Activated T-cell treated with anti-CD3 and anti-CD28 coated beads, Interleukin-2, amount 50 U/mL, for 72 hours (primary cell): ENCODE measurements at places on chromosomes 5 and 9.
A peak's percentile ranks its signal among the peaks of the same experiment; 100 is the strongest.

DNA sequence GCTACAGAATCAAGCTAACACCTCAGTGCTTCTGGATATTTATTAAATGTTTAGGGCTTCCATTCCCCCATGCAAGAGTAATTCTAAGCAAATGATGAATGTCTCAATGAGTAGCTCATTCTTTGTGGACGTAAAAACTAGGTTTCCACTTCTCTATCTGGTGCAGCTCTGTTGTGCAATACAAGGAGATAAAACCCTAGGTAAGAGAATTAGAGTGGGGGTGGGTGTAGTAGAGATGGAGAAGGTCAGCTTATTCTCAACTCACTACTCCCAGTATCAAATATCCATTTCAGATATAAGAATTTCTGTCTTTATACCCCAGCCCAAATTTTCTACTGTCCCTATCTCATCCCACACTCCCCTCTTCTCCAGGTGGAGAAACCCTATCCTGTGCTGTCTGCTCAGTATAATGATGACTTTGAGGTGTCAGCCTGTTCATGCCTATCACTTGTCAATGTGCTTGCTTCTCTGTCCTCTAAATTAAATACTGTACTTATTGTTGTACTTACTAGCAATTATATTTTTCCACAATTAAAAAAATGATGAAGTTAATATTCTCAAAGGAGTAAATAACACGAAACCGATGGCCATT is 4.3 kb upstream of the FYB1 start:
- no peak overlapping the region for H3K27ac ChIP-seq
- DNase-seq = no peak
- no peak overlapping the region for H3K4me3 ChIP-seq
- peaks cover 57% of the 10 kb centered on the region for H3K4me1 ChIP-seq

DNA sequence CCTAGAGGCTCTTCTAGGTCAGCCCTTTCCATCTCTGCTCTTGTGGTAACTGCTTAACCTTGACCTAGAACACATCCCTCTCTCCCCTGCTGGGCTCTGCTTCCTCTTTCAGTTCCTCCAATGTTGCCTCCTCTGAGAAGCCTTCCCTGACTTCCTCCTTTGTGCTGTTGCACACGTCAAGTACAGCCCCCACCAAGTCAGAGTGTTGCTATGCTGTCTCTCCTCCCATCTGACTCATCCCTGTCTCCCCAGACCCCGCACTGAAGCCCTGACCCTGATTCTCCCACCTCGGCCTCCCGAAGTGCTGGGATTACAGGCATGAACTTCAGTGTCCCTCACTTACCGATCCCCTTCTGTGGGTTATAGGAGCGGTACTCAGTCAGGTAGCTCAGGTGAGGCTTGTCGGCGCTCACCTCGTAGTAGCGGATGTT is 10.4 kb upstream of the TRIM14 start:
- peak overlapping the region; percentile 40 for H3K27ac ChIP-seq
- no peaks in the 10 kb centered on the region for H3K36me3 ChIP-seq
- no peak overlapping the region for H3K4me3 ChIP-seq
- DNase-seq = no peak
- H3K27me3 ChIP-seq = no peaks in the 10 kb centered on the region

DNA sequence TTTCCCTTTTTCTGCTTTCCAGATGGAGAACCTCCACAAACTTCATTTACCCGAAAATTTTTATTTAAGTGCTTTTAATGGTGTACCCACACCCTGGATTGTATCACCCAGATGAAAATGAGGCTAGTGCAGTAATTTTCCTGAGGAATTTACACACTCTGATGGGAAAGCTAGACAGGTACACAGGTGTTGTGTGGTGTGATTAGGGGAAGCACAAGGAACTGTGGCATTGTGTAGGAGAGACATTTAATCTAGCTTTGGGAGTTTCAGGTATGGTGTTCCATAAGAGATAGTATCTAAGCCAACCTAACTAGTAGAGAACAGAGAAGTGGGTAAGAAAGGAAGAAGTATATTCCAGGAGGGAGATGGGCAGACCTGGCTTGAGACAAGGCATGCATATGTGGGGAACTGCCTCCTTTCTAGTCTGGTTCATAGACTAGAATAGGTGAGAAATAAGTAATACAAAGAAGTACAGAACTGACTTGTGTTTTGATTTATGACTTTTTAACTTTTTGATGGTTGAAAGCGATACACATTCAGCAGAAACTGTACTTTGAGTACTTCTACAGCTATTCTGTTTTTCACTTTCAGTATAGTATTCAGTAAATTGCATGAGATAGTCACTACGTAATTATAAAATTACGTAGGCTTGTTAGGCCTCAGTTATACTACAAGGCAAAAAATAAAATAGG is 22.9 kb upstream of the ROPN1L start:
- peaks cover 18% of the 10 kb centered on the region for H3K36me3 ChIP-seq
- DNase-seq = no peak
- H3K4me3 ChIP-seq = no peak overlapping the region
- H3K4me1 ChIP-seq = peaks cover 52% of the 10 kb centered on the region
- H3K27ac ChIP-seq = peak overlapping the region; percentile 74

GRCh38 chr5:170603578-170604565 is 100.1 kb downstream of the KCNIP1 start:
- H3K27me3 ChIP-seq = peaks cover 75% of the 10 kb centered on the region
- peak; percentile 65 for DNase-seq
- no peaks in the 10 kb centered on the region for H3K36me3 ChIP-seq

DNA sequence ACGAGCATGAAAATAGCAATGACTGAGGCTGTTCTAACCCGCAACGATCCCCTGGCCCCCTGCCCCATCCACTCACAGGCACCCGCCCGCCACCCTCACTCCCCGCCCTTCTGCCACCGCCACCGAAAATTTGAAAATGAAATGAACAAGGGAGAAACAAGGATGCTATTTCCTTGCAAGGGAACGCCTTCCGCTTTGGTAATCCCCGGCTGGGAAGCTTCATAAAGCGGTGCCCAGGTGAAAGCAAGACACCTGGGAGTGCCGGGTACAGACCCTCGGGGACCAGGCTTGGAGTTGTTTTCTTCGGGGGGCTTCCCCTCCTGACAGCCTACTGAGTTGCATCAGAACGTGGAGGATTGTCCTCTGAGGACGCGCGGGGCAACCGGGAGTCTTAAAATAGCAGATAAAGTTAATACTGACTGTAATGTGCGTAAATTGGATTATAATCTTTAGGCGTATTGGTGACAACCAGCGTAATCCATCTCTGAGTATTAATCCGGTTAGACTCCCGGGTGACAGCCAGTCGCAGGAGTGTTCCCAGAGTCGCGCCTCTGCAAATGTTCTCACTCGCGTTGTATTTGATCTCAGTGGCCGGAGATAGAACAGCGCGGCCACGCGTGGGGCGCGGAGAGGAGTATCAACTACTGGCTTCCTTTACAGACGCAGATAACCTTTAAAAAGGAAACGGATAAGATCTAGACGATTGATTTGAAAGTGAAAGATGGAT is 885 bp upstream of the MLLT3 start:
- H3K4me3 ChIP-seq = peak overlapping the region; percentile 97
- H3K27ac ChIP-seq = peak overlapping the region; percentile 80
- peaks cover 41% of the 10 kb centered on the region for H3K4me1 ChIP-seq
- peak; percentile 67 for DNase-seq
- H3K27me3 ChIP-seq = no peaks in the 10 kb centered on the region
- H3K36me3 ChIP-seq = peaks cover 17% of the 10 kb centered on the region

GRCh38 chr5:141496038-141496437 is 7.2 kb downstream of the PCDHGC5 start:
- peaks cover 67% of the 10 kb centered on the region for H3K27me3 ChIP-seq
- peaks cover under 1% of the 10 kb centered on the region for H3K36me3 ChIP-seq
- H3K4me3 ChIP-seq = no peak overlapping the region
- no peak for DNase-seq
- no peak overlapping the region for H3K27ac ChIP-seq

GRCh38 chr9:133987446-133987788 is 4.7 kb downstream of the VAV2 start:
- no peak overlapping the region for H3K4me3 ChIP-seq
- H3K4me1 ChIP-seq = no peaks in the 10 kb centered on the region
- peaks cover 8% of the 10 kb centered on the region for H3K27me3 ChIP-seq

GRCh38 chr5:78483809-78484521 is 123.5 kb downstream of the SCAMP1 start:
- H3K36me3 ChIP-seq = no peaks in the 10 kb centered on the region
- no peaks in the 10 kb centered on the region for H3K27me3 ChIP-seq
- peaks cover 9% of the 10 kb centered on the region for H3K4me1 ChIP-seq
- no peak overlapping the region for H3K27ac ChIP-seq
